Right lobe of liver (tissue), 6 donors: ENCODE measurements at places on chromosomes 4 and X. TPM values are rescaled to one million over a fixed set of nuclear protein-coding genes. Genes with fewer than 3 reads are reported as not detected.

SYTL5 gene
- total RNA-seq = 1.1 TPM

SLC9B1 gene
- 0.48 TPM for total RNA-seq

- no peak for DNase-seq
Observed at GRCh38 chr4:126583509-126583908, 1049.2 kb upstream of the INTU start.

GRCh38 chr4:113587156-113587555, 174.4 kb downstream of the CAMK2D start:
- DNase-seq = no peak

GRCh38 chr4:185634066-185634652, 98.9 kb upstream of the PDLIM3 start:
- DNase-seq = no peak

GRCh38 chr4:158778156-158778711, 9.4 kb downstream of the FNIP2 start:
- DNase-seq = no peak

DNA sequence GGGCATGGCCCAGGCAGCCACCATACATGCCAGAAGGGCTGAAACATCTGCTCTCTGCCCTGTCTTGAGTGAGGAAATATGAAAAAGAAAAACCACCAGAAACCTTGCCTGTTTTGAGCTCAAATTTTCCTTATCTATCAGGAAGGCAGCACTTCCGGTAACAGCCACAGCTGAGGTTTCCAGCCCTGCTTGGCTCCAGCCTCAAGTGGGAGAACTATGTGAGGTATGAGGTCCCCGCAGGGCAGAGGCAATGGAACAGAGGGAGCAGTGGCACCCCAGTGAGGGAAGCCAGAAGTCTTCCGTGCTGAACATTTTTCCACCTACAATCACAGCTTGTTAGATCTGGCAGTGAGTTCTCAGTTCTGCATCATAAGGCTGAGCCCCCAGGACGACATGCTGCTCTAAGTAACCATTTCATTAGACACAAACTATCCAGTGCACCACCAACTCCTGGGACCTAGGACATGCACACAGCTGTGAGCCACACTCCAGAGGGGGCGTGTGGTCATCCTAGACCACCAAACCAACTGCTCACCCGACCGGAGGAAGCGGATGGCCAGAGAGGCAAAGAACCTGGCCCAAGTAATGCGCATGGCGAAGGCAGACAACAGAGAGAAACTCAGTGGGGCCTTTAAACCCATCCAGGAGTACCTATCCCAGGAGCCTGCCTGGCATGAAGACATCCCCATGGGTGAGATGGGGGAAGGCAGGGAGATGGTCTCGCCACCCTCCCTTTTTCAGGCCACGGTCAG, 22.6 kb downstream of the WDR1 start:
- DNase-seq = peak; percentile 43

- DNase-seq = no peak
Observed at GRCh38 chr4:105236916-105237311, 90.2 kb downstream of the TET2 start.
